NT2/D1 (cell line): ENCODE measurements at places on chromosomes 11 and 22.

GRCh38 chr11:95483339-95483738, 252.3 kb upstream of the SESN3 start:
- DNase-seq: no peak

DNA sequence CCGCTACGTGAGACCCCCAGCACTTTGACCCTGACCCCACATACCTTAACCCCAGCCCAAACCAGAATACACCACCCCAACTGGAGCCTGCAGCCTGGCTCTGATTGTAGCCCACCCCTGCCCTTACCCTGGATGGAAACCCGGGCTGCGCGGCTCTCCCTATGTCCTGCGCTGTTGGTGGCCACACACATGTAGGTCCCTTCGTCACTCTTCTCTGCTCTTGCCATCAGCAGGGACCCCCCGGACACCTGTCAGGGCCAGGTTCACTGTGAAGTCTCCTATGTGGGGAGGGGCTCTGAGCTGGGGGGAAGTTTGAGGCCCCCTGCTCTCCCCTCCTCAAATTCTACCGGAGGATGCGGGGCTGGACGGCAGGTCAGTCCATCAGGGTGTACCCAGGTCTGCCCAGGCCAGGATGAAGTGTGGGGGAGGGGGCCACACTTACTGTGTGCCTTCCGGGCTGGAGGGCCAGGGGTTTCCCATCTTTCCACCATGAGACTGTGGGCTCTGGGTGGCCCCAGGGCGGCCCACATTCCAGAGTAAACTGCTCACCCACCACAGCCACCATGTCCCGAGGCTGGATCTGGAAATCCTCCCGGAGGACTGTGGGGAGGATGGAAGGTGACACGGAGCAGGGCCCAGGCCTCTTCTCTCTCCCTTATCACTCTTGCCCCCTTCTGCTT, 1.5 kb downstream of the ROBO4 start:
- DNase-seq: no peak

GRCh38 chr22:16989915-16990314, 18.1 kb downstream of the GAB4 start:
- DNase-seq: no peak

- DNase-seq: no peak
Observed at GRCh38 chr11:128042290-128042751, 545.0 kb downstream of the ETS1 start.

GRCh38 chr11:27912916-27913315, 195.0 kb downstream of the KIF18A start:
- DNase-seq: no peak

- no peak for DNase-seq
Observed at GRCh38 chr22:29574762-29575450, 6.0 kb downstream of the NIPSNAP1 start.

DNA sequence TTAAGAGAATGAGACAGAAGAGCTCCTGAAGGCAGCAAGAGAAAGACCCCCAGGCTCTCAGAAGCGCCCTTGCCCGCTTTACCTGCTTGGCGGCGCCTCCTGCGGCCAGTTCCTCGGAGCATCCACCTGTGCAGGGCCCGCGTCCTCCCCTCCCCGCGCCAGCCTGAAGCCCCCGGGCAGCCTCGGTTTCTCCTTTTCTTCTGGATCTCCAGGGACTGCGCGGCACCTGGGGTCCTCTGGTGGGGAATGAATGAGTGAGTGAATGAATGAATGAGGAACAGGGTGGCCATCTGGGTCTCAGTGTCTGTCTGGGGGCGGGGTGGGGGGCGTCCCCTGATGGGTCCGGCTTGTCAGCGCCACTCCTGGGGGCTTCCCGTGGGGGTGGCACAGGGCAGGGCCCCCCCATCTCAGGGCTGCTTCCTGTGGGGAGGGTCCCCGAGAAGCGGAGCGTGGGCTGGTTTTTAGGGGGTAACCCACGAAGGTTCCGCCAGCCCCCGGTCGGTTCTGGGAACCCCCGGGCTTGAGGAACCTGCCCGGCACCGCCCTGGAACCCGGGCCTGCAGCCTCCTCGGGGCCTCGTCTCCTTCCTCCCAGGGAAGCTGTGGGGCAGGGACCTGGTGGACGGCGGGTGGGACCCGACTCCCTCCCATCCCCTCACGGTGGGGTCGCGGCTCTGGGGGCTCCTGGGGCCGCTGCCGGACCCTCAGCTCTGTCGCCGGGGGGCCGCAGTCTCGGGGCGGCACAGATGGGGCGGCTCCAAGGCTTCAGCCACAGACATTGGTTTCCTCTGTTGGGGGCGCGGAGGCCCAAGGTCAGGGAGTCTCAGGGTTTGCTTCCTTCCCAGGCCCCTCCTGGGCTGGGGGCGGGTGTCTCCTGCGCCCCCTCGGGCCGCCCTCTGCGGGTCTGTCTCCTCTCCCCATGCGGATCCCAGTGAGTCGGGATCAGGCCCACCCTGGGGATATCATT, 8.3 kb upstream of the KRTAP5-7 start:
- no peak for DNase-seq

DNA sequence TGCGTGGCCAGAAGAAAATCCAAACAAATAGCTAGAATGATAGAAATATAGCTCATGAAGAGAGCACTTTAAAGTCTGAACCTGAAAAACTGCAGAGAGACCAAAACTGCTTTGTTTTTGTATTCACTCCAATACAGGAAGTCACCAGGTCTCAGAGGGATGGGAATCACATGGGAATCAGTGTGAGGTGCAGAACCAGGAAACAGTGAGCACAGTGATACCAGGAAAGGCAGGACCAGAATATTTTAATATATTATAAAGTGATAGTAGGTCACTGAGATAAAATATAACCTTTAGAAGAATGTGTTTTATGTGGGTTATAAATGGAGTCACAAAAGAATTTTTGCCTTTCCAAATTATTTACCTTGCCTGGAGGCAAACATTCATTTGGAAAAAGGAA, 277.3 kb downstream of the CASP12 start:
- DNase-seq: no peak

- DNase-seq: no peak
Observed at GRCh38 chr11:71987521-71987920, 11.2 kb upstream of the IL18BP start.

GRCh38 chr22:49365191-49365837, 462.4 kb downstream of the BRD1 start:
- DNase-seq: no peak

GRCh38 chr11:116202922-116203321, 569.9 kb downstream of the BUD13 start:
- DNase-seq: no peak

DNA sequence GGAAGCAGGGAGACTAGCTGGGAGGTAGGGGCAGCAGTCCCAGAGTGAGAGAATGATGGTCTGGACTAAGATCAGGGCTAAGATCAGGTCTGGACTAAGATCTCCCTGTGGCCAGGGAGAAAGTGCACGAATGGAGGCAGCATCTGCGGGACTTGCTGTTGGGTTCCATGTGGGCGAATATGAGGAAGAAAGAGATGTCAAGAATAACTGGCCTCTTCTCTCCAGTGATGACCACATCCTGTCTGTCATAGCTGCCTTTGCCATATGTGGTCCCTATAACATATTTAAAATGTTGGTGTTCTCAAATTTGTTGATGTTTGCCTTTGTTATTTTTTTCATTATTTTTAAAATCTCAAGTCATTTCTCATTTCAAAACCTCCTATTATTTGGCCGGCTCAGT, 27.4 kb upstream of the CXCR5 start:
- no peak for DNase-seq

DNA sequence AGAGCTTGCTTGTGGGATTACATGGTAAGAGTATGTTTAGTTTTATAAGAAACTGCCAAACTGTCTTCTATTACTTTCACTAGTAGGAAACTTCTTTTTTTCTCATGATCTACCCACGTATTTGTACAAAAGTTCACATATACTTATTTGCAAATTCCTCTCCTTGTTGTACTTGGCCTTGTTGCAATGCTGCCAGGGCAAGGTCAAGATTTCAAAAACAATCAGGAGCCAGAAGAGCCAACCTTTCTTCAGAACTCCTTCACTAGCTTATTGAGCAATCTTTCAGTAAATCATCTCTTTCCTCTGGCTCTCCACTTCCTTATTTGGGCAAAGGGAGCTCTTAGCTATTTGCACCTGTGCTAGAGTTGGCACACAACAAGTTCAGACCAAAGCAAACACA, 9.7 kb downstream of the SRSF8 start:
- no peak for DNase-seq

DNA sequence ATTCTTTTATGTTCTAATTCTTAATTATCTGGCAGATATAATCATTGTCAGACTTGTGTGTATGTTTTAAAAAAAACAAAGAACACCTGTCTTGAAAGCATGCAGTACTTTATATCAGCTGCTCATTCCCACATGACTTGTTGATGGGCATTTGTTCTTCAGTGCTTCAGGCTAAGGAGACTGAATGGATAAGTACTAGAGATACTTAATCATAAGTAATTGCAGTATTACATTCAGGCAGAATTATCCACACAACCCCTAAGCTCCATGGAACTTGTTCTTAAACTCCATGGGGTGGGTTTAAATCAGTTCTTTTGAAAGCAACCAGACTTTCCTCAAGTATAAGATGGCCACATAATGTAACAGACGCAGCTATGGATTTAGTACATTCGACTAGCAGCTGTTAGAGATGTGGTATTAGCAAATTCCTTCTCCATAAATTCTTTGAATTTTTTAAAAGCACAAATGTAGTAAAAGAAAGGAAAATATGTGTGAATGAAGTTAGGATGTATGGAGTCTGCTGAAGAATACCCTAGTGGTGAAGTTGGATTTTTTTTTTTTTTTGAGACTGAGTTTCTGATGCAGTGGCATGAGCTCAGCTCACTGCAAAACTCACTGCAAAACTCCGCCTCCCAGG, 3.0 kb downstream of the JAM3 start:
- no peak for DNase-seq

DNA sequence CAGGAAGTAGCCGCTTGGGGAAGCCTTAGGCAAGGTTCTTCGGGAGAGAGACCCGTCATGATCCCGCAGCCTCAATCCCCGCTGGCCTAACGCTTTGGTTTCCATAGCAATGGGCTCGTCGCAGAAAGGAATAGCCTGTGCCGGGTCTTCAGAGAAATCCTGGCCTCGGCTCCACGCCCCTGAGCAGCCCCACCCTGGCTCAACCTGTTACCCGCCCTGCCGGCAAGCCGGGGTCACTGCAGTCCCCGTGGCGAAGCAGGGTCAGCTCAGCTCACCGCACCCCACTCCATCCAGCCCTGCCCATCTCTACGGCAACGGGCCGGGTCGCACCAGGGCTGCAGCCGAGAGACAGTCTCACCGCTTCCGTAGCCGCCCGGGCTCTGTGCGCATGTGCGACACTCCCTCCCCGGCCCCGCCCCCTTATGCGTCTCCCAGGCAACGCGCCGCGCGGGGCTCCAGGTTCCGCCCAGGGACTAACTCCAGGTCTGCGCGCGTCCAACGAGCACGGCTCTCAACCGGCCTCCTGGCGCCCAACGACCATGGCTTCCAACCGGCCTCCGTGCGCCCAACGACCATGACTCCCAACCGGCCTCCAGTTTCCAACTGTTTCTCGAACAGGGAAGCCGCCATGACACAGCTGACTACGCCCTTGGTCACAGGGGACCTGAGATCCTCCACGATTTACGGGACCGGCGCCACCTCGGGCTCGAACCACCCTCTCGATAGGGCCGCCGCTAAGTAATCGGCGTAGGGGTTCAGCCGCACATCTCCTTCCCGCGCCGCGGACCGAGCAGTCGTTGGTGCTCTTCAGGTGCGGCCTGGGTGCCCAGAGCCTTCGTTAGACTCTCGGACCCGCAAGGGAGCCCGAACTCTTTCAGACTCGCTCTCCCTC, at the start of gene DUSP18:
Gene DUSP18 (minus strand): TSS at position 382 of the 892 bp plus-strand sequence. CDS start 3,872 bp downstream, outside the sequence.
- peak; percentile 85 for DNase-seq

GRCh38 chr22:19965771-19966709, 24.4 kb upstream of the TXNRD2 start:
- DNase-seq: no peak

GRCh38 chr11:35541621-35542375, 16.4 kb upstream of the PAMR1 start:
- DNase-seq: no peak

DNA sequence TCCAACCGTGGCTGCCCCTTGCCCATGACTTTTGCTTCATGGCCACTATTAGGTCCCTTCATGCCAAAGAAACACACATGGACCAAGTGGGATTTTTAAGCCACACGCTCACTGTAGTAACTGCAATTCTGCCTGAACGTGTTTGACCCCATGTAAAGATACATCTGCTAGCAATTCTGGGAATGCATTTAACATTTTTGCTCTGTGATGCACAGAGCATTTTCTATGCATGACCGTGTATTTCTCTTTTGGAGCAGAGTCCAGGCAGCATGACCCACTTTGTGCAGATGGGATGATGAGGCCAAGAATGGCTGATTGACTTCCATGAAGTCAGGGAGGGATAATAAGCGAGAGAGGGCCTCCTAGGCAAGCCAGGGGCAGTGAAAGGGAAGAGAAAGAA, 108.5 kb downstream of the TP53I11 start:
- DNase-seq: no peak

DNA sequence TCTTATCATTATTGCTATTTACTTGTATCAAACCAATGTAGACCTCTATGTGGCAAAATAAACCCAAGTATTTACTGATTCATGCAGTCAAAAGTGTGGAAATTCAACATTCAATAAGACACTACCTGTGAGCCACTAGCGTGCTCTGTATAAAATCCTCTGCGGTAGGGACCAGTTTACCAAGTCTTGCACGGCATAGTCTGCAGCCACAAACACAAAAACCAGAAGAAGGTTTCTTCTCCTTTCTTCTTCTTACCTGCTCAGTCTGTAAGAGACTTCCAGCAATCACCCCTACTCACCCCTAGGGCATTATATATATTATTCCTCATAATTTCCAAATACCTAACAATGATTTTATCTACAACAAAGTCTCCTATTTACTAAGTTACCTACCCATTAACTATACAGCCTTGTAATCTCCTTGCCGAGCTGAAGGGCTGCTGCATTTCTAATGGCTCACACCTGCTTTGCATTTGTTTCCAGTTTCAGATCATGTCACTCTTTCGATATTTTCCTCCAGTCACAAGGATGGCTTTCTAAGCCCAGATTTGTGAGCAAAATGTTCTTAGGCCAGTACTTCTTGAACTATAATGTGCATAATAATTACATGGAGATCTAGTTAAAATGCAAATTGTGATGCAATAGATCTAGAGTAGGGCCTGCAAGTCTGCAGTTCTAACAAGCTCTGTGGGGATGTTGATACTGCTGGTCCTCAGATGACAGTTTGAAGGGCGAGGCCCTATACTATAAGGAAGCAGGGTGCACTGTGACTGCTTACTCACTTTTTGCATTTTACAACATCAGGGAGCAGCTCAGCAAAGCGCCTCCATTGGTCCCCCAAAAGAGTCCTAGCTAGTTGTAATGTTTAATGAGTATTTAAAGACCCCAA, 191.9 kb upstream of the DDI1 start:
- DNase-seq: no peak

DNA sequence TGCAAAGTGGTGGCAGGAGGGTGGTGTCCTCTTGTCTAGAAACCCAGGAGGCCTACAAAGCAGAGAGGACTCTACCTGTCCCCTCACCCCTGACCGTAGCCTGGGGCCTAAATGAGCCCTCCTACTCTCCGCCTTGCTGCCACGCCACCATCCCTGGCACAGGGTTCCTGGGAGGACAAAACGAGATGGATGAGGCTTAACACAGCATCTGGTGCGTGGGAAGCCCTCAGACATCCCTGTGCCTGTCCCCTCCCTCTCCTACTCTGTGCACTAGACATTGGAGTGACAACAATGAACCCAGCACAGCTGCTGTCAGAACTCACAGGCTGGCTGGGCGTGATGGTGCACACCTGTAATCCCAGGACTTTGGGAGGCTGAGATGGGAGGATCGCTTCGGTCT, 36.4 kb upstream of the DKK3 start:
- DNase-seq: no peak

GRCh38 chr11:11440144-11440543, 87.1 kb upstream of the CSNK2A3 start:
- DNase-seq: no peak
